ENCODE measurements at places on chromosomes 2 and 18. TPM values are rescaled to one million over a fixed set of nuclear protein-coding genes. Genes with fewer than 3 reads are reported as not detected.

DNA sequence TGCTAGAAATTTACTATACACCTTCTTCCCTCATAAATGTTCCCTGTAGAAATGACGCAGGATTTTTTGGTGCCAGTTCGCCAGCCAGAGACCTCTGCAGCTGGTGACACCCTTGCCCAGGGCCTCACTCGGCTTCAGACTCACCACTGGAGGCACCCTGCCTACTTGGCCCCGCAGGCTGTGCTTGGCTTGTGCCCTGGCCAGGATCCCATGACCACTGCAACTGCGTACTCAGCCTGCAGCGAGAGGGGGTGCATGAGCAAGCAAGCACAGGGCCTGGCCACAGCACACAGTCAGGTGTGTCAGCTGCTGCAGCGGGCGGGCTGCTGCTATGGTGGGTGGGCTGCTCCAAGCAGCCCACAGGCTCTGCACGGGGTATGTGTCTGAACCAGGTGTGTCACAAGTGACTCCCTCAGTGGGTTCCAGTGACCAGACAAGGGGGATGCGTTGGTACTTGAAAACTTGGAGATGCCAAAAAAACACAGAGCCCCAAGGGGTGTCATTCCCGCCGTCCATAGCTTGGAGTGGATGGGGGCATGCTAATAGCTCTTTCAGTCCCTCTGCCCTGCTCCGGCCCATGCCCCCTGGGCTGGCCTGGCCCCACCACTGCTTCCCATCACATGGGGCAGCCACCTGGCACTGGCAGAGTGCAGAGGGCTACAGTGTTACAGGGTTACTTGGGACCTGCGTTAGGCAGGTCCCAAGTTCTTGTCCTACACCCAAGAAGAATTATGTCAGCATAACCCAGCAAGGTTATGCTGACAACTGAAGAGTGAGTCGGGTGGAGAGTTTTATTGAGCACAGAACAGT lies 46.6 kb upstream of the TANC1 start:
- H3K36me3 ChIP-seq = no peaks in the 10 kb centered on the region
- no peaks in the 10 kb centered on the region for H3K4me1 ChIP-seq
- DNase-seq = no peak
- no peak overlapping the region for H3K27ac ChIP-seq

Gene CCDC74A
- 124 TPM for polyA plus RNA-seq

GRCh38 chr2:224038049-224038829 lies 847 bp downstream of the SERPINE2 start:
- no peaks in the 10 kb centered on the region for H3K36me3 ChIP-seq
- no peaks in the 10 kb centered on the region for H3K27me3 ChIP-seq
- H3K4me3 ChIP-seq = peak overlapping the region; percentile 81
- H3K4me1 ChIP-seq = peaks cover 3% of the 10 kb centered on the region

DNA sequence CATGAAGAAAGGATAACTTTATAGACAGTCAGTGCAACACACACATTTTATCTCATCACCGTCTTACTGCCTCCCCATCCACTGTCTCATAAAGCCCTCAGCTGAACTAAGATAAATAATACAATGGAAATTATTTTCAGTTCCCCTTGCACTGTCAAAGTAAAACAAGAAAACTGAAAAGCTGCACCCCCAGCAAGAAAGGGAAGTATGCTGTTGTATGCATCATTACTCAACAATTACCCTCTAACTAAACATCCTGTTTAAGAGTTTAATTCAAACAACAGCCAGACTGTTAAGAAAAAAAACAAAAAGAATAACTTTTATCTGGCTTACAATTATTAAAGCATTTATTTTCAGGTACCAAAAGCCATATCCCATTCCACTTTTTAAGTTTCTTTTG lies 25.0 kb downstream of the MPPE1 start:
- no peaks in the 10 kb centered on the region for H3K27me3 ChIP-seq
- no peak overlapping the region for H3K4me3 ChIP-seq
- H3K4me1 ChIP-seq = no peaks in the 10 kb centered on the region

- no peaks in the 10 kb centered on the region for H3K4me1 ChIP-seq
- no peak overlapping the region for H3K27ac ChIP-seq
- no peak for DNase-seq
- no peak overlapping the region for H3K4me3 ChIP-seq
Measured at GRCh38 chr2:181404472-181404871, 52.7 kb upstream of the ITGA4 start.

DNA sequence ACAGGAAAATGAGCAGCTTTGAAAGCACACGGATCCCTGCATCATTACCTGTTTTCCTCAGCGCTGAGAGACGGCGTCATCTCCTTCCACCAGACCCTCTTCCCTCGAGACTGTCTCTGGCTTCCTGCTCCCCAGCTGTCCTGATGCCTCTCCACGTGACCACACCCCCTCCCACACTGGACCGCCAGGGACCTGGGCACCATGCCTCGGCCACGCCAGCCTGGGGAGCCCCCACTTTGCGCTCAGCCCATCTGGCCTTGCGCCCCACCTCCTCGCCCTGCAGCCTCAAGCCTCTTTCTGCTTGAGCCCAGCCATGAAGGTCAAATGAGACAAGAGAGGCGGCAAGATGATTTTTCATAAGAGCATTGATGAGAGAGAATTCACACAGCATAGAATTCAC lies 66.0 kb upstream of the ACKR3 start:
- no peak for DNase-seq
- no peak overlapping the region for H3K27ac ChIP-seq
- no peak overlapping the region for H3K4me3 ChIP-seq
- no peaks in the 10 kb centered on the region for H3K27me3 ChIP-seq
- no peaks in the 10 kb centered on the region for H3K4me1 ChIP-seq

DNA sequence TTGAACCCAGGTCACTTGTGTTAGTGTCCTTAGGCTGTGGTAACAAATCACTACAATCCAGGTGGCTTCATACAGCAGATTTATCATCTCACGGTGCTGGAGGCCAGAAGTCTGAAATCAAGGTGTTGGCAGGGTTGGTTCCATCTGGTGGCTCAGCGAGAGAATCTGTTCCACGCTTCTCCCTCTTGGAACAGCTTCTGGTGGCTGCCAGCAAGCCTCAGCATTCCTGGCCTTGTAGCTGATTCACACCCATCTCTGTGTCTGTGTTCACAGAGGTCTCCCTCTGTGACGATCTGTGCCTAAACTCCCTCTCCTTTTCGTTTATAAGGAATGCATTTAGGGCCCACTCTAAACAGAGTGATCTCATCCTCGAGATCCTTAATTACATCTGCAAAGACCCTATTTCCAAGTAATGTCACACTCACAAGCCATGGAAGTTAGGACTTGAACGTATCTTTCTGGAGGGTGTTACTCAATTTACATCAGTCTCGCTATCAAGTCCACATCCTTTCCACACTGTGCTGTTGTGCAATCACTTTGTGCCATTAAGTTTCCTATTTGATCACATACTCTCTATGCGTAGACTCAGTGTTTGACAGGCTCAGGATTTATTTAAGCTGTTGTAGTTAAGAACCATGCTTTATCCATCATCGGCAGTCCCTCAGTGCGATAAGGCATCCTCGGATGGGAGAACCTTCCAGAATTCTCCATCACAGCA lies 164.4 kb downstream of the SOCS6 start:
- H3K27me3 ChIP-seq = no peaks in the 10 kb centered on the region
- no peak overlapping the region for H3K4me3 ChIP-seq
- no peaks in the 10 kb centered on the region for H3K36me3 ChIP-seq

GRCh38 chr2:210558708-210559107 lies 2.3 kb downstream of the CPS1 start:
- no peak overlapping the region for H3K4me3 ChIP-seq
- no peak for DNase-seq
- no peak overlapping the region for H3K27ac ChIP-seq
- H3K36me3 ChIP-seq = no peaks in the 10 kb centered on the region
- H3K4me1 ChIP-seq = no peaks in the 10 kb centered on the region

DNA sequence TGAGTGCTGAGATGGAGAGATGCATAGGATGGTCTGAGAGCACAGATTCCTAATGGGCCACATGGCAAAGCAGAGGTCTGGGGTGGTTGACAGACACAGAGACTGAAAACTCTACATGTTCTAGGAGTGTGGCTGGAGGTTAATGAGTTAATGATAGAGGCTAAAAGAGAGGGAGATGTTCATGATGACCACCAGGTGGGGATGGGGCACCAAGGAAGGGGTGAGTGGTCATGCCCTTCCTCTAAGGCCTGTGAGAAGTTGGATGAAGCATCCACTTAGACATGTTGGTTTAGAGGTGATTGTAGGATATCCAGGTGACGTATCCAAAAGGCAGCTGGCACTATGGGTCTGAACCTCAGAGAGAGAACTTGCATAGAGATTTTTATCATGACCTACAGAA lies 102.1 kb downstream of the LRP2 start:
- DNase-seq = no peak
- H3K36me3 ChIP-seq = no peaks in the 10 kb centered on the region
- H3K4me3 ChIP-seq = no peak overlapping the region
- no peaks in the 10 kb centered on the region for H3K4me1 ChIP-seq

Gene GMPPA
- polyA plus RNA-seq = 19.6 TPM

DNA sequence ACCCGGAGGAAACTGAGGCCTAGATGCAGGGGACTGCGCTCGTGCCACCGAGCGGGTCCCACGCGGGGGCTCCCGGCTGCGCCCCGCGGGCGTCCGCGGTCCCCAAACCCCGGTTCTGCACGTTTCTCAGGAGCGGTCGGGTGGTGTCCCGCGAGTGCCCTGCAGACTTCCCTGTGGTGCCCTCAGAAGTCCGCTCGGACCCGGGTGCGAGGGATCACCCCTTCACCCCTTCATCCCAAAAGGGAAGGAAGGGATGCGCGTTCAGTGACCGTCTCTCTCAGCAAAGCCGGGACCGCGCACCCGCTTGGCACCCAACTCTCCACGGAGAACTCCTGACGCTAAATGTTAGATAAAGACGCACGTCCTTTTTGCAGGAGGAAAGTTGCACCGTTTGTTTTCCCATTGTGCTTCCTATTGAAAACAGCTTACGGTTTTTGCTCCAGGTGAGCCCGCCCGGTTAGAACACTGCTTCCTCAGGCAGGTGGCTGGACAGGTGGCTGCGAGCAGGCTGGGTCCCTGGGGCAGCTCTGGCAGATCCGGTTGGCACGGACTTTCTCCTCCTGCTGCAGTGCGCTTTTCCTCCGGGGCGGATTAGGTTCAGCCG lies 779 bp downstream of the DGKD start:
- peaks cover 11% of the 10 kb centered on the region for H3K4me1 ChIP-seq
- no peak overlapping the region for H3K27ac ChIP-seq
- H3K27me3 ChIP-seq = no peaks in the 10 kb centered on the region
- no peaks in the 10 kb centered on the region for H3K36me3 ChIP-seq

GRCh38 chr18:48320639-48320945 lies 88.6 kb downstream of the ZBTB7C start:
- no peak overlapping the region for H3K27ac ChIP-seq
- no peaks in the 10 kb centered on the region for H3K36me3 ChIP-seq
- no peak overlapping the region for H3K4me3 ChIP-seq
- no peak for DNase-seq
- H3K27me3 ChIP-seq = no peaks in the 10 kb centered on the region
- peaks cover 10% of the 10 kb centered on the region for H3K4me1 ChIP-seq

DNA sequence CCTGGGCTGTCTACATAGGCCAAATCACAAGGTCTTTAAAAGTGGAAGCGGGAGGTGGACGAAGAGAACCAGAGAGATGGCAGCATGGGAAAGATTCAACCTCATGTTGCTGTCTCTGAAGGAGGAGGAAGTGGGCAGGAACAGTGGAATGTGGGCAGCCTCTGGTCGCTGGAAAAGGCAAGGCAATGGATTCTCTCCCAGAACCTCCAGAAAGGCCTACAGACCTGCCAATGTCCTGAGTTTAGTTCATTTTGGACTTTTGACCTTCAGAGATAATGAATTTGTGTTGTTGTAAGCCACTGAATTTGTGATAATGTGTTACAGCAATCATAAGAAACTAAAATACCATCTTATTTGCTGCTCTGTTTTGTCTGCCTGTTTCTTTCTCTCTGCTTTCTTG lies 122.5 kb downstream of the RNF152 start:
- no peak overlapping the region for H3K4me3 ChIP-seq
- no peak for DNase-seq
- no peak overlapping the region for H3K27ac ChIP-seq

DNA sequence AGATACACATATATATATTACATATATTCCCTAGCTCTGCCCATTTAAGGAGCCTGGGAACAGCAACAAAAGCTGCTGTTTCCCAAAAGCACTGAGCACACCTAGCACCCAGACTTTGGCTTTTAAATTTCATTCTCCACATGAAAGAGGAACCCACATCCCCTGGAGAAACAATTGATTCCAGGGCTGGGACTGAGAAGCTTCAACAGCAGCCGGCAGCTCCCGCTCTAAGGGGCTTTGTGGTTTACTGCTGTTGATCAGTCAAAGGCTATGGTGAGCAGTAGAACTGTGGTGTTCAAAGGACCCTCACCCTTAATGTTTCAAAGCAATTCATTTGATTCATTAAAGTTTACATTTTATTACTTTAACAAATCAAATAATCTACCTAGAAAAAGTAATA lies 83.3 kb upstream of the SLC66A3 start:
- no peaks in the 10 kb centered on the region for H3K36me3 ChIP-seq
- no peak for DNase-seq
- no peak overlapping the region for H3K27ac ChIP-seq
- H3K27me3 ChIP-seq = no peaks in the 10 kb centered on the region
- no peak overlapping the region for H3K4me3 ChIP-seq

DNA sequence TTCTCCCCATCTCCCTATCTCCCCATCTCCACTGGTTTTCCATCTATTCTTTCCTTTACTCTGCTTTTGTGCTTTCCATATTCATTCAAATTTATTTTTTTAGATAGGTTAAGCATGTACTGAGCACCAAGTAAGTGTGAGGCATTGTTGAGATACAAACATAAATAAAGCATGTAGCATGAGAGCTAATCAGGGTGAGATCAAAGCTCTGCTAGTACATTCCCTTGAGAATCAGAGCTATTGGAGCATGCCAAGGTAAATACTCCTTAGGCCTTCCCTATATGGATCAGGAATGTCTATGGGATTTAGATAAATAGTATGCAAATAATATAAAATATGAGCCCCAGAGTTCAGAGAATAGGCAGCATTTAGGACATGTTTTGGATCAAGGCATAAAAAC lies 25.3 kb downstream of the BABAM2 start:
- peak overlapping the region; percentile 28 for H3K27ac ChIP-seq
- DNase-seq = no peak
- no peaks in the 10 kb centered on the region for H3K27me3 ChIP-seq
- no peak overlapping the region for H3K4me3 ChIP-seq

DNA sequence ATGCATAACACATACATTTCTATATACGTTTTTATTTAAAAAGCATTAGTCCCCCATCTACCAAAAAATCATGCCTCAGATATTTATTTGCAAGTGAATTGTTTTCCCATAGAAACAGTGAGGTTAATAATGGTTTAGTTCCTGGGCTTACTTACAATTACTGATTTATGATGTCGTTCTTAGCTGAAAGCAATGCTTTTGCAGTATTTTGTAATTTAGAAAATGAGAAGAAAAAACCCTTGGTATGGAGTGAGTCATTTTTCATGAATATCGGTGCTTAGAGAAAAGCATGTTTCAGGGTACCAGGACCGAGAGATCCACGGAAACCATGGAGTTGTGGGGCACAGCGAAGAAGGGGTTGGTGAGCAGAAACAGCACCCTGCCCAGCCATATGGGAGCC lies 12.0 kb upstream of the CDK15 start:
- H3K36me3 ChIP-seq = no peaks in the 10 kb centered on the region
- H3K4me3 ChIP-seq = no peak overlapping the region
- no peak for DNase-seq

Measured in testis (tissue), 5 donors.